ENCODE measurements at places on chromosomes 1 and 21. TPM values are rescaled to one million over a fixed set of nuclear protein-coding genes. Genes with fewer than 3 reads are reported as not detected.

DNA sequence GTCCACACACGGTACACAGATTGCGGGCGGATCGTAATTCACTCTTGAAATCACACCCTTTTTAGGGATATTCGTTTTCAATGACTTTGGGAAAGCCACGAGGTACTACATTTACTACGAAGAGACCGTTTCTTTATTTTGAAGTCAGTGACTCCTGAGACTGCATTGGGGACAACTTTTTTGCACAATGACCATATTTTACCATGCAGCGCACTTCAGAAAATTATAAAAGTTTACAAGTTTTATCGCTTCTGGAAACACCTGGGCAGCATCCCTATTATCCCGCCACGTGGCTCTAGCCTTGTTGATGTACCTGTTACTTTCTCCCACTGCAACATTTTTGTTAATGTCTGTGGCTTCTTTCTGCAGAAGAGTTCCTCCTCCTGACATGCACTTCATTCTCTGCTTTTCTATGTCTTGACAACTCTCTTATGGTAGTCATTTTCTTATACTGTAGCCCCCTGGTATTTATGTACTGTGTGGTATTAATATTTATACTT, 1.3 kb upstream of the AKT3 start:
- no peak for DNase-seq

DNA sequence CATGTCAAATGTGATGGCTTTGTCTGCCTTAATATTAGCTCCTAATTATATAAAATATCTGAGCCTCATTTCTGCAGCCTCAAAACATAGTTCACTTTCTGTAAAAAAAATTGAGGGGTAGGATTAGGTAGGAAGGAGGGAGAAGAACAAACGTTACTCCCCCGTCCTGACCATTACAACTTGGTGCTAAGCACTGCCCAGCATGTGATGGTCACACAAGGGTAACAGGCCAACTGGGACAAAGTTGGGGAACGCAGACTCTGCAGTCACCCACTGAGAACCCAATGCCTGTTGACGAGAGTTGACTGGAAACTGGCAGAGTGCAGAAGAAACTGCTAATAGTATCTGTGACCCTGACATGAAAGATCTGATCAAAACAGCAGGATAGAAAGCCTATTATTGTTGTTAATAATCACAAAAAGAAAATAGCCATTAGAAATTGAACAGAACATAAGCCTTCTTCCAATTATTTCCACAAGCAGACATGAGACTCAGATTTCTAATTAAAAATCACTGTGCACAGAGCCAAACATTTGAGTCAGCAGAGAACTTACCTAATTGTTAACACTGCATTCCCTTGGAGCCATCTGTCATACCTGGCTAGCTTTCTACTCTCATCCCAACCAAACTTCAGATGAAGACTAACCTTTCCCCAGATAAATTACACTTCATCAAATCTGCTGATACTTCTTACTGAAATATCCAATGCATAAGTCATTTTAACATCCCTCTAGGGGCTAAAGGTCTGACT, 5.5 kb downstream of the SORT1 start:
- DNase-seq, result peak; percentile 65

- peak; percentile 45 for DNase-seq
Measured at GRCh38 chr1:145961109-145961424, 3.2 kb upstream of the LIX1L start.

NOS1AP gene
- 1.4 TPM for polyA plus RNA-seq

NOTCH2 gene
- 20.7 TPM for polyA plus RNA-seq

AK5 gene
- polyA plus RNA-seq, result 0.14 TPM

GRCh38 chr1:216310776-216311175, 112.5 kb downstream of the USH2A start:
- DNase-seq, result no peak

- no peak for DNase-seq
Measured at GRCh38 chr1:211900441-211900840, 69.9 kb upstream of the LPGAT1 start.

TNFRSF8 gene
- polyA plus RNA-seq, result 1.00 TPM

GJA9 gene
- 0.11 TPM for polyA plus RNA-seq

UBR4 gene
- 67.3 TPM for polyA plus RNA-seq

ICOSLG gene
- 2.6 TPM for polyA plus RNA-seq

GNG5 gene
- 262 TPM for polyA plus RNA-seq

- DNase-seq, result no peak
Measured at GRCh38 chr1:18942340-18942739, 14.1 kb downstream of the IFFO2 start.

NGF gene
- polyA plus RNA-seq, result 2.4 TPM
